Activated CD4-positive, CD25-positive, alpha-beta regulatory T cell (primary cell): ENCODE measurements at places on chromosomes 5 and 9.

GRCh38 chr5:33850100-33850594 is 41.6 kb downstream of the ADAMTS12 start:
- DNase-seq, result no peak

DNA sequence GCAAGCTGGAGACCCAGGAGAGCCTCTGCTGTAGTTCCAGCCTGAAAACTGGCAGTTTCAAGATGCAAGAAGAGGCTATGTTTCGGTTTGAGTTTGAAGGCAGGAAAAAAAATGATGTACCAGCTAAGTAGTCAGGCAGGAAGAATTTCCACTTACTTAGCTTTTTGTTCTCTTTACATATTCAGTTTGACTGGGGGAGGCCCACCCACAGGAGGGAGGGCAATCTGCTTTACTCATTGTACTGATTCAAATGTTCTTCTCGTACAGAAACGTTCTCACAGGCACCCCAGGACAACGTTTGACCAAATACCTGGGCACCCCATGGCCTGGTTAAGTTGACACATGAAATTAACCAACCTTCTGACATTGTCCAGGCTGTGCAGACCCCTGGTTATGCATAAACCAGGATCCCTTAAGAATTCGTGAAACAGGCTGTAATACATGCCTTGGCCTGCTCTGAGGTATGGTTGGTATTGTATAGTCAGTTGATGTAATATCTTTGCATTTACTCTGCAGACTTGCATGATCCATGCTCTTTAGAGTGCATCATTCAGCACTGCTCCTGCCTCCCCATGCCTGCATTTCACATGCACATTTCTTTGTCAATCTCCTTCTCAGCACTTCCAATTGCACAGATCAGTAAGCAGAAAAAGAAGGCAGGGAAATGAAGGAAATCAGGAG is 687.1 kb downstream of the TAF11L14 start:
- no peak for DNase-seq

- DNase-seq, result no peak
These were observed 443.3 kb downstream of the CDK5RAP2 start for GRCh38 chr9:120136696-120137095.

DNA sequence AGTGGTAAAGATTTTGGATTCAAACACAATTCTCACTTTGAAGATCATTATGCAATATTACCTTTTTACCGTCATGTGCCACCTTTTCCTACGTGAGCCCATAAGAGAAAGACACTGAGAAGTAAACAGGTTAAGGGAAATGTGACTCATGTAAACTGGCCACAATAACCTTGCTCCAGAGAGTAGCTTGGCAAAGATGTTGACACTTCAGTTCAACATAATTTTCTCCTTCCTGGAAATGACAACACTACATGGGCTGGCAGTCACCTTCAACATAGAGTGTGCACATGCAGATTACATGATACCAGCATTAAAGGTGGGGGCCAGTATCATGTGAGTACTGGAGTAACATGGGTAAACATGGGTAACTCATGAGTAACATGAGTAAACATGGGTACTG is 141.9 kb downstream of the CDK5RAP2 start:
- no peak for DNase-seq

DNA sequence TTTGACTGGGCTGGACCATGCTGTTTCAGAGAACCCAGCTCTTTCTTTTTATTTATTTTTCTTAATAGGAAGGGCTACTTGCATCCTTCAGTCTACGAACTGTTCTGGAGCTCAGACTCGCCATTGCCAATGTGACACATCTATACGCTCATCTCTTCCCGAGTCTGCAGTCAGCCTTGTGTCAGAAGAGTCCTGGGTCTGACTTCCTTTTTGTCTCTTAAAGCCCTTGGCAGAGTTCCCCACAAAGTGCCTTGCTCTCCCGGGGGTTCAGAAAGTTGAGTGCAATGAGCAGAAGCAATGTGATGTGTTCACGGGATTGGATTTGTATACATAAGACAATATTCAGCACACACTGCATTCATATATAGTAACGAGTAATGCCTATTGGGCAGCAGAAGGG is 140.4 kb downstream of the ATPSCKMT start:
- no peak for DNase-seq

GRCh38 chr5:136006164-136006563 is 22.6 kb upstream of the TGFBI start:
- no peak for DNase-seq

- DNase-seq, result no peak
These were observed 46.3 kb downstream of the TNFAIP8 start for GRCh38 chr5:119402081-119402480.

- DNase-seq, result no peak
These were observed 353 bp downstream of the SH3PXD2B start for GRCh38 chr5:172453986-172454357.

DNA sequence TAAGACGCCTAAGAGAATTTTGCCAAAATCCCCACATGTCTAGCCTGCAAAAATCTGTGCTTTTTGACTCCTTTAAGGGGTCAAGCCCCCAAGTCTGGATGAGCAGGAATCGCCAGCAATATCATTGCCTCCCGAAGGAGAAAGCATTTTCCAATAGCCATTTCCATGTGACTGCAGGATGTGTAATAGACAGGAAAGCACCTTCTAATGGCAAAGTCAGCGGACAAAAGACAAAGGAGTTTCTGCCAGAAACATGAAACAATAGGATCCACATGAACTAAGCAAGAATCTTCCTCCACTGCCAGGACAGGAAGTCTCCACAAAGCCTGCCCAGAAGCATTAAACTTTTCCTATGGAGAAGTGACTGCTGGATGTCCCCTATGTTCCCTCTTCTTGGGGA is 177.1 kb upstream of the PCSK5 start:
- DNase-seq, result no peak

GRCh38 chr9:136244122-136244968 is 1.3 kb downstream of the QSOX2 start:
- no peak for DNase-seq

DNA sequence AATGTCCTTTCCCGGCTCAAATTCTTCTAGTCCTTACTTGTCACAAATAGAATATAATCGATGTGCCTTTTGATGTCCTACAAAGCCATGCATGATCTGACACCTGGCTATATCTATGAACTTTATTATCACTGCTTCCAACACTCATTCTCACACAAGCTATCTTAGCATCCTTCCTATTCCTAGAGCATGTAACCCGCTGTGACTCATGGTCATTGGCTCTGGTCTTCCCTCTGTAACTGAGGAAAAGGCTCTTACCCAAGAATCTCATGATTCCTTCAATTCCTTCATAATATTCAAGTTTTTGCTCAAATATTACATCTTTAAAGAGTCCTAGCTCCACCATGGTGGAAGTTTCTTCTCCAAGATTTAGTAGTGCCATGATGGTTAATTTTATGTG is 480.0 kb upstream of the PAPPA start:
- no peak for DNase-seq

- DNase-seq, result no peak
These were observed at the start of gene C9orf152 for GRCh38 chr9:110208031-110208430. C9orf152 (minus strand) TSS chr9:110208159; CDS start chr9:110207579, 580 bp downstream.

GRCh38 chr5:73940026-73940425 is 314.0 kb downstream of the ARHGEF28 start:
- DNase-seq, result no peak

DNA sequence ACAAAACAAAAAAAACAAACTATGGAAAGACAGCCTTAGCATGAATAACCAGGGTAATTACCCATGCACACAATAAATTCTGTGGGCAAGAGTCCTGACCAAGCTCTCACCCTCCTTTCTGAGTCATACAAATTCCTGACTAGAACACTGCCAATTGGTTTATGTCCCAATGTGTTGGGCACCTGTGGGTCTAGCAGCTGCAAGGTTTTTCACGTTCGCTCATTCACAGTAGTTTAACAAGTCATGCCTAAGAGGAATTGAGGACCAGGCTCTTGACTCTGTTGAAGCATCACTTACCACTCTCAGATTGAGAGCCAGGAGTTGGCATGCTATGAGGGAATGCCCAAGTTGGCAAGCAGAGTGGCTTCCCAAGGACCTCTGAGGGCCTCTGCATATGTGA is 205.5 kb upstream of the SLC24A2 start:
- DNase-seq, result no peak

DNA sequence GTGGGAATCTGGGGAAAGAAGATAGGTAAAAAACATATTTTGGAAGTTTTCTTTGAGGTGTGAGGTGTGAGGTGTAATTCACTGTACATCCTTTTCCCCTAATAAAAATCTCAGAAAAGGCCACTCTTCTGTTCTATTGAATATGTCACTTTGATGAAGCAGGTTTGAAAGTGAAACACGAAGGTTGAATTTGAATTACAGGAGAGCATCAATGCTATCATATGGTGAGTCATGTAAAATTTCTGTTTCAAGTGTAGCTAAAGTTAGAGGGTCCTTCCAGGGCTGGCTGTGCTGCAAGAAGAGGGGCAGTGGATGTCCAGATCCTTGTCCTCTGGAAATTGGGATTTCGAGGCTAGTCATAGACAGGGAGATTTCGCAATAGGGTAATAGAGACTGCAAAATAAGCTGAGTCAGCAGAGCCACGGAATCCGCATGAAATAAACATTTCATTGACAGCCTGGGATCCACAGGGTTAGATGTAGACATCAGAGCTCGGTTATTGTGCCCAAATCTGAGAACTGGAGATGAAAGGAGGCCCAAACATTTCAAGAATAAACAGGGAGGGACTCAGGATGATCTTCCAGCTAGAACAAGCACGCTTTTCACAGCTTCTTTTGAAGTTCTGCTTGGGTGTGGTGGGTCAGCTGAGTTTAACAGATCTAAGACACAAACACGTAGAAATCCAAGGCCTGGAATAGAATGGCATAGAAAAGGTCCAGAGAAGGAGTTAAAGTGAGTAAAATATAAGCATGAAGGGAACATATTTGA is 194.4 kb upstream of the CDKN2B start:
- DNase-seq, result no peak

GRCh38 chr9:2570615-2571479 is 50.7 kb upstream of the VLDLR start:
- DNase-seq, result no peak

- no peak for DNase-seq
These were observed 69.0 kb downstream of the MEF2C start for GRCh38 chr5:88813805-88814575.

GRCh38 chr5:92421942-92422341 is 1038.8 kb upstream of the ARRDC3 start:
- DNase-seq, result no peak

DNA sequence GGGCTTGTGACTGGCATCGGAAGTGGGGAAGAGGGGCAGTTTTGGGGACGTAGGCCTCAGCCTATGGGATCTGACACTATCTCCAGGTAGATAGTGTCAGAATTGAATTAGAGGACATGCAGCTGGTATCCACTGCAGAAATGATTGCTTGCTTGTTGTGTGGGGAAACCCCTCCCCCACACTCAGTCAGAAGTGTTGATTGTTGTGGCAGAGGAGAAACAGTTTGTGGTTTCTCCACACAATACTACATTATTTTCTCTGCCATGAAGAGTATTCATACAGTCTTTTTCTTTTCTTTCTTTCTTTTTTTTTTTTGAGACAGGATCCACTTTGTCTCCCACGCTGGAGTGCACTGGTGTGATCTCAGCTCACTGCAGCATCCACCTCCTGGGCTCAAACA is 113.9 kb downstream of the ARRDC3 start:
- no peak for DNase-seq

- no peak for DNase-seq
These were observed 257.6 kb upstream of the ZNF608 start for GRCh38 chr5:125004009-125004408.

DNA sequence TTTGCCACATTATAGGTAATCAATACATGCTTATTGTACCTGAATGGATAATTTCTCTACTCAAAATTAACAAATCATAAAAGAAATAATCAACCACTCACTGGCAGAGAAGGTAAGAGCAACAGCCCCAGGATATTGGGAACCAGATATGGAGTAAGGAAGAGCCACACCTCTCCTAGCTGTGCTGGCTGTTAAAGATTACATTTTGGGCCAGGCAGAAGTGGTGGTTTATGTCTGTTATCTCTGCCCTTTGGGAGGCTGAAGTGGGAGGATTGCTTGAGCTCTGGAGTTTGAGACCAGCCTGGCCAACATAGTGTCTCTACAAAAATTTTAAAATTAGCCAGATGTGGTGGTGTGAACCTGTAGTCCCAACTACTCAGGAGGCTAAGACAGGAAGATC is 56.4 kb downstream of the BHMT start:
- no peak for DNase-seq

- DNase-seq, result no peak
These were observed 231.7 kb downstream of the ARHGAP26 start for GRCh38 chr5:143001764-143002351.

DNA sequence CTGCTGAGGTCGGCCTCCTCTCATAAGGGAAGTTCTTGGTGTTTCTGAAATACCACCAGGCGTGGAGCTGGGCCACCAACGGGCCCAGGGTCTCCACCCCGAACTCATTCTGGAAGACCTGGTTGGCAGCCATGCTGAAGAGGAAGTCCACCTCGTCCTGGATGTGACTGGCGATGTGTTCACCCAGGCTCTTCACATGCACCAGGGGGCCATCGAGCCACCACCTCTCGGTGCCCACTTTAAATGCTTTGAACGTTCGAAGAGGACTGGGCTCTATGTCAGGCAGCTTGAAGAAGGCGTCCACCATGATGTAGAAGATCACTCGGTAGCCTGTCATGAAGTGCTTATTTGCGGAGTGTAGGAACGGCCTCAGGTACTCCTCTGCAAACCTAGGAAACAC is 15.1 kb downstream of the GLT6D1 start:
- DNase-seq, result no peak

GRCh38 chr5:174552428-174552827 is 172.0 kb upstream of the MSX2 start:
- no peak for DNase-seq

- no peak for DNase-seq
These were observed 38.9 kb downstream of the MED27 start for GRCh38 chr9:132040808-132041207.

DNA sequence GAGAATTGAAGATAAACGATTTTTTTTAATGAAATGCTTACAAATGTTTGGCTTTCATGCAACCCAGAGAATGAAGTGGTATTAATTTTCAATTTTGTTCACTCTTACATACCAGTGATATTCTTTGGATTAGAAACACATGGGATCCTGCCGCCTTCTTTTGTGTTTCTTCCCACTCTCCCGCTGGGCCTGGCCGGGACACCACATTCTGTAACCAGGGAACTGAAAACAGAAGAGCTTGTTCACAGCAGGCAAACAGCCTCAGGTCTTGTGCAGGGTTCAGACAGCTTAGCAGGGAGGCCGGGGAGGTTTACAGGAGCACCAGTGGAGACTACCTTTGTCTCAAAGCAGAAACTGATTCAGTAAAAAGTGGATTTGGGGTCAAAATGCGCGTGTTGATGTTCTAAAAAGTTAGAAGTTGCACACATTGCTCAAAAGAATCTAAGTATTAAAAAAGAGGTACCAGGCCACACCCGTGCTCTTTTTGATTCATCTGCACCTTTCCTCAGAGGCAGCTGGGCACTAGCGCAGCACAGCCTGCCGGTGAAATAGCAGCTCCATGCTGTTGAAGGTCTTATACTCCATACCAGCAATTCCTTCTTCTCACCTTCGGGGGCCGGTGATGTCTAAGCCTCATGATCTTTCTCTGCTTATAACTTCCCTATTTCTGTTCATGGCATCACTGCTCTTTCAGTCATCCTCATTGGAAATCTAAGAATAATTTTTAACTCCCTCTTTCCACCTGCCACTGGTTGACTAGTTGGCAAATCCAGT is 67.1 kb downstream of the GRAMD2B start:
- DNase-seq, result no peak
